ENCODE measurements at places on chromosomes 1 and 21.

DNA sequence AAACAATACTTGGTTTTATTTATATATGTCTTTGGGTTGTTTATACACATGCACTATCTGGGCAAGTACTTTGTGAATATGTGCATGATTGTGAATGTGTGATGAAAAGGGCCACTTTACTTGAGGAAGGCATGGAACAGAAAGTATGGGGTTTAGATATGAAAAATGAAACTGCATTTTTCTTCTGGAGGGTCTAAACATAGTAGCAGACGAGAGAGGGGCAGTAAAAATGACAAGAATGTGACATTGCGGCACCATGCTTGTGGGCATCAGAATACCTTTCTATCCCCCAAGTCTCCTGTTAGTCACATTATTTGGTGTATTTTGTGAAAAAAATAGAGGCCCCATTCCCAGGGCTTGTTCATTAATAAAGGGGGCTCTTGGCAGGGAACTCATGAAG, 15.4 kb upstream of the MPZL1 start:
- DNase-seq: no peak

DNA sequence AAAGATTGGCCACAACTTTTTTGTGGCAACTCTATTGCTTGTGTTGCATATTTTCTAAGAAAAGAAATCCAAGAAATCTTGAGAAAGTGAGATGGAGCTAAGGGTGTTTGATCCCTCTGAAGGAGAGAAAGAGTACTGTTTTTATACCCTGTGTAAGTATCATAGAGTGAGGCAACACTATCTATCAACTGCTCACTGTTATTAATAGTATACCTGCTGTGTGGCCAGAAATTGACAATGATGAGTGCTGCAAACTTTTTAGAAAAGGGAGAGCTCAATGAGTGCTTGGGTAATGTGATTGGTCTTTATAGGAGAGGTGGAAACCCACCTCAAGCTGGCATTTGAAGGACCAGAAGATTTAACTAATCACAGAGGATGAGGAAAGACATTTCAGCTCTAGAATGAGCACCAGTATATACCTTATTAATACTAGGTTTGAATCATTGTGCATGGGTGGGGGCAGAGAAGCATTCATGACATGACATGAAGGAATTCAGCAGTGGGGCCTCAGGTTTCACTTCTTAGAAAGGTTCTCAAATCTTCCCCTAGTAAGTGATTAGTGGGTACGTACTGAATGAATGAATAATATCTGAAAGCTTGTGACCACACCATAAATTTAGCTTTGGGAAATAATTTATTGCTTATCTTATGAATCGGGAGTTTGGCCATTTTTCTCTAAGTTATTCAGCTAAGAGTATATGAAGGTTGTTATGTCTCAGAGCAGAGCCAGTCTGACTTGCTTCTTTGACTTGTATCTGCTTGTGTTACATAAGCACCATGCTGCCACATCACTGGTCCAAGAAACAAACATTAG, 169.2 kb upstream of the SGIP1 start:
- no peak for DNase-seq

- DNase-seq: no peak
Observed at GRCh38 chr1:108199201-108199691, 897 bp downstream of the SLC25A24 start.

- no peak for DNase-seq
Observed at GRCh38 chr21:24844671-24845070, 762.6 kb downstream of the MRPL39 start.

DNA sequence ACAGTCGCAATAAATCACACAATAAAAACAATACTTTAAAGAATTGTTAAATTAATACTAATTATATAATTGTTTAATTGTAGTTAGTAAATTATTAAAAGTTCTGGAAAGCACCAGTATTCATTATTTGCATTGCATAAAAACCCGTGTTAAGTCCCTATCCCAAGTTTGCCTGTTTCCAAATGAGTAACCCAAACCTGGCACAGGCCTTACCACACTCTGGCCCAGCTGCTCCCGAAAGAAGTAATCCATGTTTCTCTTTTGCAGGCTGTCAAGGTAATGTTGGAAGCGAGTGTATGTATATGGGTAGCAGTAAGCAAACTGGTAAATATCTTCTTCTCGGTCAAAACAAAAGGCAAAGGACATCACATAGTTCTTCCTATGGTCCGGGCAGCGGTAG, 268.7 kb upstream of the BEND5 start:
- no peak for DNase-seq

DNA sequence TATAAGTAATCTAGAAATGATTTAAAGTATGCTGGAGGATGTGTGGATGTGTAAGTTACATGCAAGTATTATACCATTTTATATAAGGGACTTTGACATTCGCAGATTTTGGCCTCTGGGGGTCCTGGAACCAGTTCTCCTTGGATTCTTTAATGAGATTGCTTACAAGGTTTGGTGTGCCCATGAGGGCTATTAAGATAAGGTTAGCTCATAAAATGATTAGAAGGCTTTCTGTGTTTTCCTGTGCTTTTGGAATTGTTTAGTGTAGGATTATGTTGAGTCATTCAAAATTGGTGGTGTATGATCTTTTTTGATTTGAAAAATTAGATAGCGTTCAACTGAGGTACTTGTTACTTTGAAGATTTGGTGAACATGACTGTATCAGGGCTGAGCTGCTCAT, 5.6 kb downstream of the USP25 start:
- DNase-seq: no peak

- DNase-seq: no peak
Observed at GRCh38 chr1:15900662-15901279, 53.3 kb downstream of the SPEN start.

GRCh38 chr1:2047749-2048729, 2.2 kb upstream of the PRKCZ start:
- DNase-seq: no peak
